Activated T-helper 1 cell treated with anti-CD3 and anti-CD28 coated beads, Interleukin-12 subunit alpha, Interleukin-12 subunit beta, Interleukin-2, Interleukin-4 antibody, amounts not matched to agents 30 ng/mL and 10 ng/mL and 1 ng/mL, durations not matched to agents 14 hours and 24 hours and 36 hours (primary cell): ENCODE measurements at places on chromosomes 7 and 10. TPM values are rescaled to one million over a fixed set of nuclear protein-coding genes. Genes with fewer than 3 reads are reported as not detected.

Gene PNLIPRP1
- not detected in 2 replicates for total RNA-seq

GRCh38 chr10:29069941-29070340 lies 218.9 kb upstream of the LYZL1 start:
- H3K27ac ChIP-seq = no peak overlapping the region
- H3K27me3 ChIP-seq = peaks cover 5% of the 10 kb centered on the region
- no peak overlapping the region for H3K4me3 ChIP-seq
- no peaks in the 10 kb centered on the region for H3K4me1 ChIP-seq

DNA sequence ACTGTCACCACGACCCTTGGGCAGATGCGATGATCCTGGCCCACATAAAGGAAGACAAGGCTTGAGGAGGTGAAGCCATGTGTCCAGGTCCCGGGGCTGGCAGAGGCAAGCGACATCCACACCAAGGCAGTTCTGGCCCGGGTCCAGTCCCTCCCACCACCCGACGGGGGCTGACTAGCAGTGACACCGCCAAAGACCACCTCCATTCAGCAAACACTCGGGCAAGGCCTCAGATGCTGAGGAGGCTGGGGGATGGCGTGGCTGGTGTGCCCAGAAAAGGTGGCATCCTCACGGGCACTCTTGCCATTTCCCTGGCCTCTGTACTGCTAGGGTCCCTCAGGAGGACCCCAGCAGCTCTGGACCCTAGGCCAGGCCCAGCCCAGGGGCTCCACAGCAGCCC lies 219.0 kb downstream of the ELFN1 start:
- peaks cover 4% of the 10 kb centered on the region for H3K4me1 ChIP-seq

Gene ADCY1
- 2.5 and 2.9 TPM in 2 replicates for total RNA-seq

- DNase-seq = peak; percentile 60
- H3K27me3 ChIP-seq = peaks cover 15% of the 10 kb centered on the region
- peak overlapping the region; percentile 6 for H3K27ac ChIP-seq
Observed at GRCh38 chr10:95295031-95295755, 4.4 kb upstream of the PDLIM1 start.

DNA sequence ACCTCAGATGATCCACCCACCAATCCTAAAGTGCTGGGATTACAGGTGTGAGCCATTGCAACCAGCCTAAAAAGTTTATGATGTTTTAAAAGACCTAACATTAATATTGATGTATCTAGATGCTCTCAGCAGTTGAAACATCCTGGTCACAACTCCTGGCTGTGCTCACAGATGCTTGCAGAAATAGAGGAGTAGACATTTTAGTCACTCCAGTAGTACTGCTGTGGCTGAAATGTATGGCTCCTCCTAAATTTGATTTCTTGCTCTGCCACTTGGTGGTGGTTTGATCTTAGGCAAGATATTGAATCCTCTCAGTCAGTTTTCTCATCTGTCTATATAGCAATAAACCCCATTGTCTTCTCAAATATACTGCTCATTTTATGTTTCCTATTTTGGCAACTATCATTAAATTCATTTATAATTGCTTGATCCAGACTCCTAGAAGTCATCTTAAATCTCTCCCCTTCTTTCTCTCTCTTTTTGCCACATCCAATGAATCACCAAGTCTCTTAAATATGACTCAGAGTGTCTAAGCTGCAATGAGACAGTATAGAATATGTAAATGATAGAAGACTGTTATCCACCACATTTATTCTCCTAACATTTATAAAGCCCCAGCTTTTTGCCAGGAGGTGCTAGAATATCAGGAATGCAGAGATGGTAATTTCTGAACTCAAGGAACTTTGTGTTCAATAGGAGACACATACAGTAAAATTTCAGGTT lies 78.1 kb upstream of the NRBF2 start:
- no peak overlapping the region for H3K27ac ChIP-seq
- DNase-seq = no peak
- H3K36me3 ChIP-seq = no peaks in the 10 kb centered on the region
- H3K27me3 ChIP-seq = peaks cover 16% of the 10 kb centered on the region

- no peaks in the 10 kb centered on the region for H3K27me3 ChIP-seq
- no peaks in the 10 kb centered on the region for H3K36me3 ChIP-seq
- no peak overlapping the region for H3K27ac ChIP-seq
- no peak overlapping the region for H3K4me3 ChIP-seq
Observed at GRCh38 chr7:151597541-151598444, 78.1 kb upstream of the RHEB start.

- H3K4me1 ChIP-seq = no peaks in the 10 kb centered on the region
- no peaks in the 10 kb centered on the region for H3K36me3 ChIP-seq
- no peaks in the 10 kb centered on the region for H3K27me3 ChIP-seq
- H3K4me3 ChIP-seq = no peak overlapping the region
- no peak for DNase-seq
Observed at GRCh38 chr10:131196176-131196885, 115.2 kb downstream of the TCERG1L start.

GRCh38 chr10:30756151-30756550 lies 126.6 kb upstream of the LYZL2 start:
- H3K36me3 ChIP-seq = no peaks in the 10 kb centered on the region
- no peak overlapping the region for H3K27ac ChIP-seq
- no peaks in the 10 kb centered on the region for H3K27me3 ChIP-seq
- DNase-seq = no peak

Gene CYP26C1
- not detected in 2 replicates for total RNA-seq

Gene HNRNPF
- total RNA-seq = 499 and 501 TPM in 2 replicates

DNA sequence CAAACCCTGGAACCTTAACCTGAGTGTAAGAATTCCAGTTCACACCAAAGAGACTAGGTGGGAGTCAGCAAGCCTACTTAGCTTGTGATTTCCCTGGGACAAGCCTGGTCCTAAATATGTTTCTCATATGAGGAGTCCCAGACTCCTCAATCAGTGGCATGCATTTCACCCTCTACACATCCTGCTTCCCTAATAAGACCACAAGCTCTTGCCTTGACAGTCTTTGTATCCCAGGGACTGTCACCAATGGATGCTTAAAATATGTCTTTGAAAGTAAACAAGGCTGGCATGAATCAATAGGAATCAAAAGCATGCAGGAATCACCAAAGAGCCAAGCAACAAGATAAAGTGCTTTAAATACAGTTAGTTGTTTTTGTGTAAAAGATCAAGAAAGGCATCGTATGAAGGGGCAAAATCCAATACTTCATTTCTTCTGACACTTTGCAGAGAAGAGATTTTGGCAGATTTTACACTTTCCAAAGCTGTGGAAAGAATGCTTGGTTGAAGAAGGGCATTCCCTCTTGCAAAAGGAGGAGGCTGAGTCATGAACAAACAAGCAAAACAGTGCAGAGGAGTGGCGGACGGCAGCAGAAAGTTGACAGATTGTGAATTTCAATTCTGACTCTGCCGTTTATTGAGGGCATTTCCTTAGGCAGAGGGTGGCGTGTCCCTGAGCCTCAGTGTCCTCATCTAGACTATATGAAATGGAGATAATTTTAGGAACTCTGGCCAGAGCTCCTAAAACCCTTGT lies 8.5 kb upstream of the NFE2L3 start:
- no peak overlapping the region for H3K4me3 ChIP-seq
- H3K27ac ChIP-seq = no peak overlapping the region
- H3K27me3 ChIP-seq = peaks cover 10% of the 10 kb centered on the region
- H3K36me3 ChIP-seq = no peaks in the 10 kb centered on the region

Gene HABP2
- total RNA-seq = not detected in 2 replicates

Gene AKR1C8
- 0.22 and 0.34 TPM in 2 replicates for total RNA-seq

DNA sequence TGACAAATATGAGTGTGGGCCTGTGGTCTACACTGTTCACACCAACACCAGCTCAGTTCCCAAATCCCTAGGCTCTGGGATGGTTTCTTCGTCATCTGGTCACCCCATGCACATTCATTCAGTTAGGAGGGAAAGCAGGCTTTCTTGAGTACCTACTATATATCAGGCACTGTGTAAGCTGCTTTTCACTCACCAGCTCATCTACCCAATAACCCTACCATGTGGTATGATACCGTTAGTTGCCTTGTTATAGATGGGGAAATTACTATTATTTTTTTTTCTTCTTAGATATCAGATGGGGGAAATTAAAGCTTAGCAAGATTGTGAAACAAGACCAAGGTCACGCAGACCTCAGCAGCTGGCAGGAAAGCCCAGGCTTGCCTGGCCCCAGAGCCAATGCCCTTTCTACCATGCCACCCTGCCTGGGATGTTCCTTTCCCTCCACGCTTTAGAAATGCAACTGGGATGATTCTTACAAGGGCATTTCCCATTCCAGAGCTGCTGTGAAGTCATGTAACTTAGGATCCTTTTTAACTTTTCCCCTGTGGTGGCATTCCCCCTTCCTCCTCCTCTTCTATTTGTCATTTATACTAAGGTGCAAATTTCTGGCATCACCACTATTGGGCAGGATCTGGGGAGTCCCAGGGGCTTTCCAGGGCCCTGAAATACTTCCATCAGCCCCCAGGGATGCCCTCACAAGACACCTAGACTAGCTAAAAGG lies 93.1 kb upstream of the EFCAB10 start:
- no peak overlapping the region for H3K4me3 ChIP-seq
- peaks cover 1% of the 10 kb centered on the region for H3K27me3 ChIP-seq
- peaks cover 9% of the 10 kb centered on the region for H3K36me3 ChIP-seq
- H3K27ac ChIP-seq = peak overlapping the region; percentile 58
- H3K4me1 ChIP-seq = peaks cover 62% of the 10 kb centered on the region

Gene FAM131B
- total RNA-seq = 0.44 and 0.54 TPM in 2 replicates

- no peak for DNase-seq
- H3K27ac ChIP-seq = no peak overlapping the region
- H3K27me3 ChIP-seq = no peaks in the 10 kb centered on the region
- peaks cover 2% of the 10 kb centered on the region for H3K36me3 ChIP-seq
Observed at GRCh38 chr7:137772316-137772715, 74.5 kb downstream of the DGKI start.

GRCh38 chr7:121847041-121847440 lies 25.9 kb upstream of the PTPRZ1 start:
- no peak overlapping the region for H3K4me3 ChIP-seq
- no peak overlapping the region for H3K27ac ChIP-seq
- no peaks in the 10 kb centered on the region for H3K36me3 ChIP-seq
- DNase-seq = no peak
- no peaks in the 10 kb centered on the region for H3K27me3 ChIP-seq

DNA sequence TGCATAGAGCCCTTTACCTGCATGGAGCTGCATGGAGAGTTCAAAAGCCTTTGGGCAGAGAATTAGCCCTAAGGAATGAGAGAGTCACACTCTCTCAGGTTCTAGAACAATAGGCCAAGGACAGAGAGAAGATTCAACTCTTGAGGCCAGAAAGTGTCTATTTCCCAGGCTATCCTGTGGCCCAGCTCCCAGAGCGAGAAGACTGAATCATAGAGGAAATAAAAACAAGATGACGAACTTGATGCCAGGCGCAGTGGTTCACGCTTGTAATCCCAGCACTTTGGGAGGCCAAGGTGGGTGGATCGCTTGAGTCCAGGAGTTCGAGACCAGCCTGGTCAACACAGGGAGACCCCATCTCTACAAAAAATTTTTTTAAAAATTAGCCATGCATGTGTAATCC lies 18.3 kb upstream of the PODXL start:
- H3K36me3 ChIP-seq = no peaks in the 10 kb centered on the region
- no peak overlapping the region for H3K27ac ChIP-seq
- H3K4me1 ChIP-seq = no peaks in the 10 kb centered on the region

GRCh38 chr10:27622596-27622995 lies 118.5 kb downstream of the RAB18 start:
- no peak for DNase-seq
- no peaks in the 10 kb centered on the region for H3K36me3 ChIP-seq
- no peaks in the 10 kb centered on the region for H3K4me1 ChIP-seq
- H3K27me3 ChIP-seq = peaks cover 5% of the 10 kb centered on the region
- H3K27ac ChIP-seq = no peak overlapping the region

DNA sequence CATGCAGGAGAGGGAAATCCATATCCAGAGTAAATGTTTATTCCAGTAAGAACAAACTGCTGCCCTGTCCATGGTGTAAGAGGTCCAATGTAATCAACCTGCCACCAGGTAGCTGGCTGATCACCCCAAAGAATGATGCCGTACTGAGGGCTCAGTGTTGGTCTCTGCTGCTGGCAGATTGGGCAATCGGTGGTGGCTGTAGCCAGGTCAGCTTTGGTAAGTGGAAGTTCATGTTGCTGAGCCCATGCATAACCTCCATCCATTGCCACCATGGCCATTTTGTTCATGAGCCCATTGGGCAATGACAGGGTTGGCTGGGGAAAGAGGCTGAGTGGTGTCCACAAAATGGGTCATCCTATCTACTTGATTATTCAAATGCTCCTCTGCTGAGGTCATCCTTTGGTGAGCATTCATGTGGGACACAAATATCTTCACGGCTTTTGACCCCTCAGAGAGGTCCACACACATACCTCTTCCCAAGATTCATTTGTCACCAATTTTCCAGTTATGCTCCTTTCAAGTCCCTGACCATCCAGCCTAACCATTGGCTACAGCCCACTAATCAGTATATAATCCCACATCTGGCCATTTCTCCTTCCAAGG lies 23.3 kb upstream of the PAPSS2 start:
- H3K27ac ChIP-seq = no peak overlapping the region
- H3K4me3 ChIP-seq = no peak overlapping the region
- peaks cover 18% of the 10 kb centered on the region for H3K4me1 ChIP-seq
- peaks cover 5% of the 10 kb centered on the region for H3K27me3 ChIP-seq
- no peak for DNase-seq
- H3K36me3 ChIP-seq = no peaks in the 10 kb centered on the region

DNA sequence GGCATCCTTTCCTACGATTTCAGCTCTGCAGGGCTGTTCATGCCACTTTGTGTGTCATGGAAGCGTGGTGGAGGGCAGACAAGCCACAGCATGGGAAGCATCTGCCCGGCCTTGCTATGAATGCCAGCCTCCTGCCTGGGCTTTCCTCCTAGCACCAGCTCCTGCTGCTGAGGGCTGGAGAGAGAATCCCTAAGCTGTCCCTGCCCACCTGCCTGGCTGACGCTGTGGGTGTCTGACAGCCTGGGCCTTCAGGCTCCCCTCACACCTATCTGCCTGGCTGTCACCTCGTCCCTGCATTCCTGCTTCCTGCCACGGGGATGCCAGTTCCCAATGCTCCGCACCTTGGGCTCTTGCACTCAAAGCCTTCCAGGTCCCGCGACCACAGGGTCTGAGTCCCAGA lies 606.5 kb upstream of the MGMT start:
- no peak for DNase-seq
- H3K27me3 ChIP-seq = no peaks in the 10 kb centered on the region

- no peak overlapping the region for H3K4me3 ChIP-seq
- H3K27me3 ChIP-seq = peaks cover 2% of the 10 kb centered on the region
Observed at GRCh38 chr7:587767-588166, 68.1 kb upstream of the PDGFA start.

DNA sequence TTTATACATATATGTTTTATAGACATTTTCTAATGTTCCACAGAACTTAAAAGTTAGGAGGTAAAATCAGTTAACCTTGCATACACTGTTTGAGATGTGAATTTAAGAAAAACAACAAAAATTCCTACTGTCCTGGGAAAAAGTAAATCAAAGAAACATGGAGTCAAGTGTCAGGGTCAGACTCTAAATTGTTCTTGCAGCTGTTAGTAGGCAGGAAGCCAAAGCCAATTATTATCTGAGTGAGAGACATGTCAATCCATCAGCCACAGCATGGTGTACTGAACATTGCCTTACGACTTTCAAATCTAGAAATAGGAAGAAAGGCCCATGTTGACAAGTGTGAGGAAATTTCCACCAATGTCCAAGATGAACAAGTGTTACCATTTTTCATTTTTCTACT lies 461.2 kb upstream of the MBL2 start:
- H3K4me1 ChIP-seq = no peaks in the 10 kb centered on the region
- H3K36me3 ChIP-seq = no peaks in the 10 kb centered on the region
- DNase-seq = no peak

- no peak for DNase-seq
- no peaks in the 10 kb centered on the region for H3K27me3 ChIP-seq
- no peak overlapping the region for H3K4me3 ChIP-seq
- H3K4me1 ChIP-seq = no peaks in the 10 kb centered on the region
- H3K27ac ChIP-seq = no peak overlapping the region
Observed at GRCh38 chr7:139582130-139582650, 58.7 kb downstream of the CLEC2L start.

GRCh38 chr7:102260856-102261255 lies 25.8 kb upstream of the SH2B2 start:
- H3K27ac ChIP-seq = no peak overlapping the region
- no peaks in the 10 kb centered on the region for H3K36me3 ChIP-seq
- no peak overlapping the region for H3K4me3 ChIP-seq
- DNase-seq = no peak
- no peaks in the 10 kb centered on the region for H3K4me1 ChIP-seq
- H3K27me3 ChIP-seq = no peaks in the 10 kb centered on the region
